ENCODE measurements at places on chromosomes 2 and 18.

DNA sequence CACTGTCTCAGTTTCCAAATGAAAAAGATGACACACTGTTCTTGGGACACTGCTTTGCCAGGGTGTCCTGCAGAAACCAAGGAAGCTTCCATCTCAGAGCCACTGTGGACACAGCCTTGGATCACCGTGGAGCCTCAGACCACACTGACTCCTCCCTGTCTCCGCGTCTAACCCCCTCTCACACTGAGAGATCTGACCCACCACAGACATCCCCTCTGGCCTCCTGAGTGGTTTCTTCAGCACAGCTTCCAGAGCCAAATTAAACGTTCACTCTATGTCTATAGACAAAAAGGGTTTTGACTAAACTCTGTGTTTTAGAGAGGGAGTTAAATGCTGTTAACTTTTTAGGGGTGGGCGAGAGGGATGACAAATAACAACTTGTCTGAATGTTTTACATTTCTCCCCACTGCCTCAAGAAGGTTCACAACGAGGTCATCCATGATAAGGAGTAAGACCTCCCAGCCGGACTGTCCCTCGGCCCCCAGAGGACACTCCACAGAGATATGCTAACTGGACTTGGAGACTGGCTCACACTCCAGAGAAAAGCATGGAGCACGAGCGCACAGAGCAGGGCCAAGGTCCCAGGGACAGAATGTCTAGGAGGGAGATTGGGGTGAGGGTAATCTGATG lies 113.4 kb upstream of the PKDCC start:
- DNase-seq, result no peak

GRCh38 chr2:179071810-179072355 lies 21.9 kb upstream of the CCDC141 start:
- no peak for DNase-seq

DNA sequence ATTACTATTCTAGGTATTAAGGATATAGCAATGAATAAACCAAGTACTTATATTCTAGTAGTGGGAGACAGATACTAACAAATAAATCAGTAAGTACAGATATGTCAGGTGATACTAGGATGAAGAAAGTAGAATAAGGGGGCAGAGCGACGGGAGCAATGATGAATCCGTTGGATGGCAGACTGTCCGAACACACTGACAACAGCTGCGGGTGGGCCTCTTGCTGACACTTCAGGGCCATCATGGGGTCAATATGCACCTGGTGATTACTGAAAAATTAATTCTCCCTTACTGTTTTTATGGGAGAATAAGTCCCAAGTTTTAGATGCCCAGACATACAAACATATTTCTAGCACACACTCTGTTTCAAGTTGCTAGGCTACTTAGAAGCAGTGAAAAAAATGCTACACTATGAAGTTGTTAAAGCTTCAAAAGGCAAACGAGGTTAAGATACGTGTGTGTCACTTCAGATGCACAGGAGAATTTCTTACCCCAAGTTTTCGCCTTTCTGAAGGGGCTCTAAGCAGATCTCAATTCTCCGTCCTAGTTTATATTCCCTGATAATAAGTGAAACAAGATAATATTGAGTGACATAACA lies 78.7 kb downstream of the USP40 start:
- no peak for DNase-seq

DNA sequence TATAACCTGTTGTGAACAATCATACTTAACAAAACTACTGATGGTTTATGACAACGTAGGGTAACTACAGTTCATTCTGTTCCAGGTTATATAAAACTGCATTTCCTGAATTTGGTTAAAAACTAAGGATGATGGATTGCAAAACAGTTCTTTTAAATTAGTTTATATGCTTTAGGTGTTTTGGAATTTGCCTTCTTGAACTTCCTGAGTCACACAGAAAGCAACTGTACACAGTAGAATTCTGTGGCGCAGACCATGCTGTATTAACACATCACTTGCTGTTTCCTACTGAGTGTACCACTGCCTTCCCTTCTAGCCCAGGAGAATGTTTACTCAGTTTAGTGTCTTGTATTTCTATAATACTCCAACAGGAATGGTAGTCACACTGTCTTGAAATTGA lies 19.4 kb downstream of the ITGB1BP1 start:
- peak; percentile 51 for DNase-seq

DNA sequence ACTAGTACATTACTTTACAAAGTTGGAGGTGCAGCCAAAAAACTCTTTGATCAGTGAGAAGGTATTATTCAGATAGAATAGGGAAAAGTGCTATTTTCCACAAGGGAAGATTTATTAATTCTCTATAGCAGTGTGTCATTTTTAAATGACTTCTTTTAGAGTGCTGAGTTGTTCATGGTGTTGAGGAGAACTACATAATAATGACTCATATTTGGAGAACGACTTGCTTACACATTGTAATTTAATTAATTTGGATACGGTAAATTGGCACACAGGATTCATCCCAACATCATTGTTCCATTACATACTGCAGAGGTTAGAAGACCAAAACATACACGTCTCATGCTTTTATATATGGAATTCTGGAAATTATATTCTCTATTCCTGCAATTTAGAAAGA lies 22.1 kb upstream of the MAP2 start:
- DNase-seq, result no peak

DNA sequence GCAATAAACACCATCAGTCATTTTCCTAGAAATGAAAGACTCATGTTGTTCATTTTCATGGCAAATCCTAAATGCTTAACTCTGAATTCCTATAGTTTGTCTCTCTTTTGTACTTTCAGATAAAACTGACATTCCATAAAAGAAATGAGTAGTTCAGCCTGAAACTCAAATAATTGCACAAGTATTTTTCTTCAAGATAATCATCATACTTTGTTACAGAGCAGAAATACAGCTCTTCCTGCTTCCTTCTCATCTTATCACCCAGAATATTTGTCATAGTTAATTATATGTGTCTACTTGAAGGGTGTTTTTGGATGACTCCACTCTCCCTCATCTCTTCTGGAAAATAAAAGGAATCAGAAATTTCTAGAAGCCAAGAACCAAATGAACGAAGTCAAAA lies 141.1 kb downstream of the HNMT start:
- DNase-seq, result no peak

DNA sequence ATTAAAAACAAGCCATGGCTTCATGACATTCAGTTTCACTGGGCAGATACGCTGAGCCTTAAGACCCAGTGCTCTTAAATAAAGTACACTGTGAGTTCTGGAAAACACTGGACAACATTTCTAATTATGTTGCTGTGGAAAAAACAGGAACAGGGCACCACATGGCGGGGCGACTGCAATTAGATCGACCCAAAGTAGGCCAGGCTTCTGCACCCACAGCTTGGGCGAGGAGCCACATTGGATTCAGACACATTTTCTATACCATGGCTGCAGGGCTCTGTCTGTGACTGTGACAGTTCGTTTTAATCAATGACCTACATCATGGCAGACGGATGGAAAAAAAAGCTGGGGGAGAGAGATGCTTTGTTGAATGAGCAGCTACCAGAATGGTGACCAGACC lies 227.2 kb upstream of the HS6ST1 start:
- no peak for DNase-seq

Data from ELR (cell line).